ENCODE measurements at places on chromosomes 11 and 22. TPM values are rescaled to one million over a fixed set of nuclear protein-coding genes. Genes with fewer than 3 reads are reported as not detected.

Gene CDPF1
- 14.3 TPM for total RNA-seq

GRCh38 chr22:50459016-50459415 is 15.8 kb downstream of the SBF1 start:
- DNase-seq, result no peak

- no peak for DNase-seq
Measured at GRCh38 chr11:122617297-122617696, 38.2 kb upstream of the UBASH3B start.

DNA sequence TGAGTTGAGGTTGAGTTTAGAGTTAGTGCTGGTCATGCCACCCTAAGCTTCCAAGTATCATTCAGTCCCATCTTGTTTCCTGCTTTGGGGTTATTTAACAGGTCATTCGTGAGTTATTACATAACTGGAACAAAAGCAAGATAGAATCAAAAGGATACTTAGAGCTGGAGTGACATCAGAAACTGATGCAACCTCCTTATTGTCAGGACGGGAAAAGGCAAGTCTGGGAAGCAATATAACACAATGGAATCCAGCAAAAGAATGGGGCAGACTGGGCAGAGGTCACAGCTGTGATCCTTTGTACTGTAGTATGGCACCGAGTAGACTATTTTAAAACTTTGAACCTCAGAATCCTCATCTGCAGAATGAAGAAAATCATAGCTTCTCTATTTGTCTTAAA is 4.4 kb upstream of the PRSS23 start:
- no peak for DNase-seq

DNA sequence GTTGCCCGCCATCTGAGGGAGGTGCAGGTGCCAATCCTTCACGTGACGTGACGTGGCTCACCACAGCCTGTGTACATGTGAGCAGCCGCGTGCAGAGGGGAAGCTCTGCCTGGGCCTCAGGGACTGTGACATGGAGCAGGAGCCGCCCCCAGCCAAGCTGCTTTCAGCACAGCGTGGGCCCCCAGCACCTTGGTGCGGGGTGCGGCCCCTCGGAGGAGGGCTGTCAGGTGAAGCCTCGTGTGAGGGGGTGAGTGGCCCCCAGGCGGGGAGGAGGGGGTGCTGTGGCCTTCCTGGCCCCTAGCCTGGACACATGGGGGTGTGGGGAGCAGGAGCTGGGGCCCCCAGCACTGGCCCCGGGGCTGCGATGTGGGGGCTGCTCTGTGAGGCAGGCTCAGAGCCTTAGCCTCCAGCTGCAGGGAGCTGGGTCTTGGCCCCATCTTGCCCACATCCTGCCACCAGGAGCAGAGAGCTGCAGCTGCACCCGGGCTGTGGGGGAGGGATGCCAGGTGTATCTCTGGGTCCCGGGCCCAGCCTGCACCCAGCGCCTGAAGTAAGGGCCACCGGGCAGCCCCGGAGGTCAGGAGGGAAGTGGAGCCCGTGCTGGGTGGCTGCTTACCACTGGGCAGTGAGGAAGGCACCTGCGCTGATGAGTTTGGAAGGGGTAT is at the start of gene ADORA2A:
Gene ADORA2A, plus strand, starts transcription at position 100 of the 665 bp plus-strand sequence. CDS start 5,806 bp downstream, outside the sequence.
- no peak for DNase-seq

DNA sequence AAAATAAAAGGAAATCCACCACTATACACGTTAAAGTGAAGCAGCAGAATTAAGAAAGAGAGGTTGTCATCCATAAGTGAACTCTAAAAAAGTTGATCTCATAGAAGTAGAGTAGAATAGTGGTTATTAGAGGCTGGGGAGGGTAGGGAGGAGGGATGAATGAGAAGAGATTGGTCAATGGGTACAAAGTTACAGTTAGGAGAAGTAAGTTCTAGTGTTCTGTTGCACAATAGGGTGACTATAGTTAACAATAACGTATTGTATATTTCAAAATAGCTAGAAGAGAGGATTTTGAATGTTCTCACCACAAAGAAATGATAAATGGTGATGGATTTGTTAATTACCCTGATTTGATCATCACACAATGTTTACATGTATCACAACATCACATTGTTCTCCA is 72.0 kb downstream of the CD82 start:
- no peak for DNase-seq

Gene PGA4
- total RNA-seq, result not detected

- no peak for DNase-seq
Measured at GRCh38 chr11:43997022-43997660, 50.6 kb upstream of the ACCSL start.

GRCh38 chr22:33864723-33865130 is 55.5 kb downstream of the LARGE1 start:
- DNase-seq, result no peak

- DNase-seq, result no peak
Measured at GRCh38 chr22:22033803-22034468, 51.3 kb upstream of the TOP3B start.

Gene GDPD4
- total RNA-seq, result not detected

GRCh38 chr11:117815262-117815803 is 9.2 kb downstream of the FXYD2 start:
- DNase-seq, result no peak

DNA sequence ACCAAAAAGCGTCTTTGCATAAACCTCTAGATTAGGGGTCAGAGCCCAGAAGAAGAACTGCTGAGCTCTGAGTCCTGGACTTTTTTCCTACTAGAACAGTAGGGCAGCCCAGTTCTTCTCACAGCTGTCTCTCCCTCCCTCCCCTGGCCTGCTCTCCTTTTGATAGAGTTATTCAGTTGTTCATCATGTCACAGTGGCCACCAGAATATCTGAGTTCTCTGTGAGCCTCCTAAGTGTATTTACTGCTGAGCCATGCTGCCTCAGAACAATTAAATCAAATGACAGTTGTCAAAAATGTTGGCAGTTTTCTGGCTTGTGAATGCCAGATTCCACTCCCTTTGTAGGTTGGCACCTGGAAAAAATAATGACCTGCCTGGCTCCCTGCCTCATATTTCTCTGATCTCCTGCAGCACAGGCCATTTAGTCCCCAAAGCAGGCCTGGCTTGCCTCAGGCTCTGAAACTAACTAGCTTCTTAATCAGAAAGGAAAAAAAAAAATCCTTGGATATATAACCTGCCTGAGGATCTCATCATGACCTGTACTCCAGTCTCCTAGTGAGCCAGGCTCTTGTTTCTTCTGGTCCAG is 377.4 kb upstream of the LARGE1 start:
- DNase-seq, result no peak

- DNase-seq, result no peak
Measured at GRCh38 chr11:23789938-23790371, 706.9 kb upstream of the LUZP2 start.

DNA sequence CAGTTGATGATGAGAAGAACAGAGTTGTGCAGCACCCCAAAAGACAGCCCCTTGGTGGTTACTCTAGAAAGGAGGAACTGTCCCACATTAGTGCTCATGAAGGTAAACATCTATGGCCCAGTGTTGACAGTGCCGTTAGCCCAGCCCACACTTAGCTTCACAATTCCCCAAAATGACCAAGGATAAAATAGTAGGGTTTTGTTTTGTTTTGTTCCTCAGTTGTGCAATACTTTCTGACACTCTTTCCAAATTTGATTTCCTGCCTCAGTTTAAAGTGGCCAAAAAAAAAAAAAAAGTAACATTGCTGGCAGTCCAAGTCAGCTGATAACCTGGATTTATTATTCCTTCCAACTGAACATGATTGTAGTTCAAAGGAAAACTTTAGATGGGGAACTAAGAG is 269.4 kb downstream of the TMEM135 start:
- no peak for DNase-seq

Measured in Daoy (cell line).